ENCODE measurements at places on chromosomes 16 and 17. TPM values are rescaled to one million over a fixed set of nuclear protein-coding genes. Genes with fewer than 3 reads are reported as not detected.

NOMO2 gene
- 85.9 TPM for total RNA-seq

SREBF1 gene
- 579 TPM for total RNA-seq

OTOP2 gene
- total RNA-seq = not detected

TBC1D3 gene
- total RNA-seq = not detected

LRRC45 gene
- 35.4 TPM for total RNA-seq

SCARF1 gene
- total RNA-seq = 34.0 TPM

ODAD4 gene
- 1.2 TPM for total RNA-seq

DNA sequence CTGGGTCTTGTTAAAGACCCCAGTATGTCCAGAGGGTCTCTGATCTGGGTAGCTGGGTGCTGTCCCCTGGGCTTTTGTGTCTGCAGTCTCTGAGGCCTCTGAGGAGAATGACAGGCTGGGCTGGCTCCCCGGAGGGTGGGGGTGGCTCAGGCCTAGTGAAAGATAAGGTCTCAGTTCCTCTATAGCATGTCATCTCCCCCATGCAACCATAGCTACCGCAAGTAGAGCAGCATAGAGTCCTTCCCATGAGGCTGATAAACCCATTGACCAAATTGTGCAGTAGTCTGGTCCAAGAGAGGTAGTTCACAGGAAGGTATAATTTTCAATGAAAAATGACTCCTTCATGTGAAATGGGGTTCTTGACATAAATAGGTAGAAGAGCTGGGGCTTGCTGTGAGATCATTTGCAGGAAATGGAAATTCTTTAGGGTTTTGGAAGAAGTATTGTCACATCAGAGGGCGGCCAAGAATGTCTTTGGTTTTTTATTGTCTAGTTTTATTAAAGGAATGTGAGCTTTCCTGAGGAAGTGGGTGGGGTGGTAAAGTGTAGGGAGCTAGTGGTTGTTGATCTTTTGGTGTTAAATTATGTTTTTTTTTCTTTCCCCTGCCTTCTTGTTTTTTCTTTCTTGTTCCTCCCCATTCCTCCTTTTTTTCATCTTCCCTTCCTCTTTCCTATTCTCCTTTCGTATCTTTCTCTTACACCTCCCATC is 21.0 kb downstream of the SLC7A6OS start:
- no peaks in the 10 kb centered on the region for H3K36me3 ChIP-seq
- no peaks in the 10 kb centered on the region for H3K27me3 ChIP-seq
- no peak overlapping the region for H3K4me3 ChIP-seq
- DNase-seq = no peak

GRCh38 chr17:2053380-2054261 is 1.3 kb upstream of the HIC1 start:
- no peaks in the 10 kb centered on the region for H3K36me3 ChIP-seq
- DNase-seq = peak; percentile 61
- H3K4me1 ChIP-seq = peaks cover 85% of the 10 kb centered on the region

GRCh38 chr17:30506481-30506880 is 29.3 kb downstream of the GOSR1 start:
- H3K36me3 ChIP-seq = peaks cover 8% of the 10 kb centered on the region
- no peaks in the 10 kb centered on the region for H3K27me3 ChIP-seq
- H3K4me1 ChIP-seq = no peaks in the 10 kb centered on the region
- no peak overlapping the region for H3K4me3 ChIP-seq
- DNase-seq = no peak

DNA sequence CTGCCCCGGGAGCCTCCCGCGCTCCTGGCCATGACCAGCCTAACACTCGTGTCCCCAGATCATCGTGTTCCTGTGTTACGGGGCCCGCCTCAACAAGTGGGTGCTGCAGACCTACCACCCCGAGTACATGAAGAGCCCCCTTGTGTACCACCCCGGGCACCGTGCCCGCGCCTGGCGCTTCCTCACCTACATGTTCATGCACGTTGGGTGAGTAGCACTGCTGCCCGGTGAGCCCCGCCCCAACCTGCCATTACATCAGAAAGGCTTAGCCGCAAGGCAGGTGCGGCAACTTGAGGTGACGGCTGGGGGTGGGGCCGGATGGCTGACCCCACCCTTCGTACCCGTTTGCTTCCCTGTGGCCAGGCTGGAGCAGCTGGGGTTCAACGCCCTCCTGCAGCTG is 1.4 kb downstream of the RHBDL1 start:
- H3K4me3 ChIP-seq = no peak overlapping the region
- no peaks in the 10 kb centered on the region for H3K27me3 ChIP-seq
- H3K27ac ChIP-seq = no peak overlapping the region
- H3K4me1 ChIP-seq = peaks cover 26% of the 10 kb centered on the region
- DNase-seq = peak; percentile 91
- peaks cover 22% of the 10 kb centered on the region for H3K36me3 ChIP-seq

DNA sequence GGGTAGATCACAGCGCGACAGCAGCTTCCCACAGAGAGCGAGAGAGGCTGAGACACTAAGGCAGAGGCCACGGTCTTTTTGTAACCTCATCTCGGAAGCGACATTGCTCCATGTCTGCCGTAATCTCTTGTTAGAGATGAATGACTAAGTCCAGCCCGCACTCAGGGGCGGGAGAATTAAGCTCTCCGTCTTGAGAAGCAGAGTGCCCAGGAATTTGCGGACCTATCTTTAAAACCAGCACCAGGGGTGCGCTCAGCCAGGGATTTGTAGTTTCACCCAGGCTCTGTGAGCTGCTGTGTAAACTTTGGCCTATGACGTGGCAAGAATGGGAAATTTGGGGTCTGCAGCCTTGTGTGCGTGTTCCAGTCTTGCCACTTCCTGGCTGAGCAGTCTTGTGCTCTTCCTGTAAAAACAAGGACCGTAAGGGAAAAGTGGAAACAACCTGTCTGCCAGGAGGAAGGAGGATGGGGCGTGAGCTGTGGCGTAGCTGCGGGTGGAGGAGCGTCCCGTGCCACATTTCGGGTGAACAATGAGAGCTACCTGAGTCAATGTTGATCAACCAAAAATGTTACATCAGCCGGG is 16.0 kb upstream of the JPH3 start:
- H3K4me1 ChIP-seq = peaks cover 4% of the 10 kb centered on the region
- no peak overlapping the region for H3K27ac ChIP-seq
- H3K4me3 ChIP-seq = no peak overlapping the region
- H3K36me3 ChIP-seq = no peaks in the 10 kb centered on the region
- H3K27me3 ChIP-seq = no peaks in the 10 kb centered on the region

- no peak overlapping the region for H3K4me3 ChIP-seq
- H3K4me1 ChIP-seq = peaks cover 9% of the 10 kb centered on the region
- H3K27ac ChIP-seq = no peak overlapping the region
- no peaks in the 10 kb centered on the region for H3K27me3 ChIP-seq
- DNase-seq = no peak
- H3K36me3 ChIP-seq = no peaks in the 10 kb centered on the region
Measured at GRCh38 chr17:2420176-2420575, 19.3 kb upstream of the MNT start.

- H3K36me3 ChIP-seq = no peaks in the 10 kb centered on the region
- H3K27ac ChIP-seq = no peak overlapping the region
- H3K27me3 ChIP-seq = no peaks in the 10 kb centered on the region
- no peaks in the 10 kb centered on the region for H3K4me1 ChIP-seq
Measured at GRCh38 chr17:34926661-34927060, 34.6 kb downstream of the CCT6B start.

DNA sequence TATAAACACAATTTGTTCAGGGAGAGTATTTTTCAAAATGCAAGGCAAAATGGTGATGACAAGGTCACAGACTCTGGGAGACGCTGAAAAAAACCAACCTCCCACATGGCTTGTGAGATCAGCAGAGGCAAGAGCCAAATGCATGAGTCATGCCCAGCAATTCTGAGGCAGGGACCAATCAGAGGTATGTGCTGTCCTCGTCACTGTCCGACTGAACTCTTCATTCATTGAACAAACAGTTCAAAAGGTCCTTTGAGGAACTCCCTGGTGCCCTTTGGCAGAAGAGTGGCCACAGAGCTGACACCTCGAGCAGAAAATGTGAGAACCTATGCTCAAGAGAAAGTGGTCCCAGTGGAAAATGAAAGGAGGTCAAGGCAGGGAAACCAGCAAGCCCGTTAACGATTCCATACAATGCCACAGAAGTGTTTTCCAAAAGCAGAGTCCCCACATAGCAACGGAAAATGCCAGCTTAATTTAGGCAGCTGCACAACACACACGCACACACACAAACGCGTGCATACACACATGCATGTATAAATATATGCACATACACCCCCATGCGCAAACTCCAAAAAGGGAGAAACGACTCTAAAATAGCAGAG is 50.9 kb downstream of the CDH11 start:
- H3K36me3 ChIP-seq = no peaks in the 10 kb centered on the region
- H3K4me1 ChIP-seq = no peaks in the 10 kb centered on the region

GRCh38 chr17:74217037-74217730 is 3.8 kb downstream of the TTYH2 start:
- H3K27me3 ChIP-seq = no peaks in the 10 kb centered on the region
- no peak overlapping the region for H3K4me3 ChIP-seq
- H3K27ac ChIP-seq = no peak overlapping the region
- no peak for DNase-seq
- peaks cover 16% of the 10 kb centered on the region for H3K4me1 ChIP-seq

DNA sequence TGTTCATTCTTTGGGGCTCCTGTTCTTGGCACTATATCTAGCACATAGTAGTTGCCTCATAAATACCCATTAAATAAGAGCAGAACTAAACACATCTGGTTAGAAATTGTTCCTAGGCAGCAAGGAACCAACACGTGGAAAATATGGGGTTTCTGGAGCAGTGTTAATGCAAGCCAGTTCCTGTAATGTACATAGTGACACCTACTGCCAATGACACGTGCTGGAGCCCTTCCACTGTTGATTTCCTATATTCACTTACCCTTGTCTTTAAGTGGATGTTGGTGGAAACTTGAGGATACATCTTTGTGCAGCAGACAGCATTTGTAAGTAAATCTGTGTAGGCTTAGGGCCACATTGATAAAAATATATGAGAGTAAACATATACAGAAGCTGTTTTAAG is 1.6 kb upstream of the IRF8 start:
- H3K4me3 ChIP-seq = no peak overlapping the region
- no peak overlapping the region for H3K27ac ChIP-seq
- no peaks in the 10 kb centered on the region for H3K36me3 ChIP-seq
- H3K27me3 ChIP-seq = no peaks in the 10 kb centered on the region
- no peak for DNase-seq

All from upper lobe of left lung (tissue), 6 donors.